Adrenal gland (tissue), 19 donors: ENCODE measurements at places on chromosomes 5 and 9. TPM values are rescaled to one million over a fixed set of nuclear protein-coding genes. Genes with fewer than 3 reads are reported as not detected.

GRCh38 chr5:76524868-76525267, 98.3 kb downstream of the F2RL2 start:
- H3K36me3 ChIP-seq: no peaks in the 10 kb centered on the region
- DNase-seq: no peak
- H3K27ac ChIP-seq: no peak overlapping the region
- no peak overlapping the region for H3K4me3 ChIP-seq
- H3K27me3 ChIP-seq: no peaks in the 10 kb centered on the region

DNA sequence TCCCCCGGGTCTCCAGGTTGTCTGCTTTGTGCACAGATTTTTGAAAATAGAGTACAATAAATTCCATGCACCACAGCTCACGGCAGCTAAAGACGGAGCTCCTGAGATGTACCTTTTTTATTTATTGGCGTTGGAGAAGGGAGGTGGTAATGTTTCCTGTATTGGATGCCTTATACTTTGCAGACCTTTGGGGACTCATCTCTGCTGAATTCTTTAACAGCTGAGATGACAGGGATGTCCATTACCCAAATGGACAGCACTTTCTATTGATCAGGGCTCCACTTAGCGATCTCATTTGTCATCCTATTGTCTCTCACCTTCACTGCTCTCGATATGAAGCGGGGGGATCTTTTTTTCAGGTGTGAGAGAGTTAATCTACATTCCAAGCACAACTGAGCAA, 137.8 kb downstream of the EFNA5 start:
- no peak overlapping the region for H3K27ac ChIP-seq
- no peaks in the 10 kb centered on the region for H3K4me1 ChIP-seq
- no peaks in the 10 kb centered on the region for H3K27me3 ChIP-seq
- DNase-seq: no peak

- no peak for DNase-seq
- no peak overlapping the region for H3K27ac ChIP-seq
- H3K4me1 ChIP-seq: peaks cover 28% of the 10 kb centered on the region
- H3K36me3 ChIP-seq: no peaks in the 10 kb centered on the region
- no peak overlapping the region for H3K4me3 ChIP-seq
These were observed 61.0 kb downstream of the DAP start for GRCh38 chr5:10699987-10700386.

DNA sequence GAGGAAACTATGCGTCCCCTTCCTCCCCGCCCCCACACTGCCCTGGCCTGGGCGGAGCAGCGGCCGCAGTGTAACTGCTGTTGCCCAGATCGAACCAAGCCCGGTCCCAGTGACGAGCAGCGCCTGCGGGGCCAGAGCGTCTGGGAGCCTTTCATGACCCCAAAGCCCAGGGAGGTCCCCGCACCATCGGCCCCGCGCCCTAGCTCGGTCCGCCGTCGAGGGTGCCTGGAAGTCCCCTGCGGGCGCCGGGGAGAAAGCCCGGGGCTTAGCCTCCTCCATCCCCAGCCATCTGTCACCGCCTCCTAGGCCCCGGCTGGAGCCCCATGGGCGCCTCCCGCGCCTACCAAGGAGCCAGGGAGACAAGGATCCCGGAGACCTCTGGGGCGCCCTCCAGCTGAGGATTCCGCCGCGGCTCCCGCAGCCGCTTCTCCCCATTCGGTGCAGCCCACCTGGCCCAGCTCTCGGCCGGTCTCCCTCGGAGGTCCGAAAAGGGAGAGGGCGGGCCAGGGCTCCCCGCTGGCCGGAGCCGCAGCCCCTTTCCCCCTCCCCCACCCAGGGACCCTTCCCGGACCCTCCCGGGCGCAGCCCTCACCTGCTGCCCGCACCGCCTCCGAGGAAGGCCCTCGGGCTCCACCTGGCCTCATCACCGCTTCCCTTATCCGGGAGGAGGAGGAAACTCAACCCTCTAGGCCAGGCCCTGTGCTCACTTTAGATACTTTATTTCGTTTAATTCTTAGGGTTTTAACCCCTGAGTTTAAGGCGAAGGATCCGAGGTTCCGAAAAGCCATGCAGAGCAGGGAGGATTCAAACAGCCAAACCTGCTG, 45.6 kb downstream of the APTX start:
- H3K36me3 ChIP-seq: no peaks in the 10 kb centered on the region
- no peaks in the 10 kb centered on the region for H3K27me3 ChIP-seq
- no peak overlapping the region for H3K27ac ChIP-seq
- no peak for DNase-seq
- no peaks in the 10 kb centered on the region for H3K4me1 ChIP-seq

- H3K4me1 ChIP-seq: no peaks in the 10 kb centered on the region
- H3K36me3 ChIP-seq: no peaks in the 10 kb centered on the region
- H3K27ac ChIP-seq: no peak overlapping the region
- no peaks in the 10 kb centered on the region for H3K27me3 ChIP-seq
- no peak overlapping the region for H3K4me3 ChIP-seq
- DNase-seq: no peak
These were observed 292.4 kb downstream of the TRIM32 start for GRCh38 chr9:116979456-116979855.

- H3K27me3 ChIP-seq: no peaks in the 10 kb centered on the region
- no peaks in the 10 kb centered on the region for H3K36me3 ChIP-seq
These were observed 26.4 kb upstream of the CXCL14 start for GRCh38 chr5:135605221-135605620.

DNA sequence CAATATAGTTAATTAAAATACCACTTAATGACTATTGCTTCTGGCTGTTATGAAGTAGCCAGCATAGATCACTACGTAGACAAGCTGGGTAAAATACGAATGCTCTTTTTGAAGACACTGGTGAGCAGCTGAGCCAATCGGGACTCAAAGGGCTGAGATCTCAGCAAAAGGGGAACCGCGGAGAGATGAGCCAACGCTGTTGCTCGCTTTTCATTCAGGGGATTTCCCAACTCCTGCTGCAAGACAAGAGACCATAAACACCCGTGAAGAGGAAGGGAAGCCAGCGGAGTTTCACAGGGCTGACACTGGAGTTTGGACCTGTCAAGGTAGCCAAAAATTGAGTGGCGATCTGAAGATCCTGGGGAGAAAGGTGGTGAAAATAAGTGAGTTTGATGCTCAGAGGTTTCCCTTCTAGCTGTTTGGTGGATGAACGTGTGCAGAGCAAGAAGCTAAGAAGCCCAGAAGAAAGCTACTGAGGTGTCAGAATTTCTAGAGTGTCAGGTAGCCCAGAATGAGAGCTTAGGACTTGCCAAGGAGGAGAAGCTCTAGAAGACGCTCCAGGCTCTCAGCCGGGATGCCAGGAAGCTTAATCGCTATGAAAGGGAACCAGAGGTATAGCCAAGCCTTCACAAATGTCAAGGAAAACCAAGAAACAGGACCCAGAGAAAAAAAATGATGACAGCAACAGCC, 79.6 kb upstream of the RNU6ATAC start:
- H3K27ac ChIP-seq: no peak overlapping the region
- H3K4me1 ChIP-seq: no peaks in the 10 kb centered on the region
- H3K27me3 ChIP-seq: no peaks in the 10 kb centered on the region
- no peaks in the 10 kb centered on the region for H3K36me3 ChIP-seq
- no peak for DNase-seq

GRCh38 chr5:79484731-79485130, 29.2 kb downstream of the HOMER1 start:
- no peak for DNase-seq
- H3K36me3 ChIP-seq: no peaks in the 10 kb centered on the region
- no peak overlapping the region for H3K27ac ChIP-seq

- no peak overlapping the region for H3K4me3 ChIP-seq
- H3K27me3 ChIP-seq: peaks cover 8% of the 10 kb centered on the region
- H3K36me3 ChIP-seq: no peaks in the 10 kb centered on the region
These were observed 78.2 kb upstream of the ARAP3 start for GRCh38 chr5:141760193-141760592.

DNA sequence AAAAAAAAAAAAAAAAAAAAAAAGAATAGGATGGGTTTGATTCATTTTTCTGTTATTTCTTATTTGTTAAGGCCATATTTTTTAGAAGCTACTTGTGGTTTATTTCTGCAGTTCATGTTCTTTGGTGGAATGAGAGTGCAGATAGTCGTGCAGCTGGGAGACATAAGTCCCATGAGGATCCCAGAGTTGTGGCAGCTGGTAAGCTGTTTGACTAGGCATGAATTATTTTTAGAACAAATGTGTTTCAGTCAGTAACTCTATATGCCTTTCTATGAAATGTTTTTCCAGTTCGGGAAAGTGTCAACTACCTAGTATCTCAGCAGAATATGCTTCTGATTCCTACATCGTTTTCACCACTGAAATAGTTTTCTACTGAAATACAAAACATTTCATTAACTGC, 5.0 kb upstream of the NIPSNAP3B start:
- DNase-seq: no peak
- H3K27me3 ChIP-seq: no peaks in the 10 kb centered on the region
- no peak overlapping the region for H3K4me3 ChIP-seq

DNA sequence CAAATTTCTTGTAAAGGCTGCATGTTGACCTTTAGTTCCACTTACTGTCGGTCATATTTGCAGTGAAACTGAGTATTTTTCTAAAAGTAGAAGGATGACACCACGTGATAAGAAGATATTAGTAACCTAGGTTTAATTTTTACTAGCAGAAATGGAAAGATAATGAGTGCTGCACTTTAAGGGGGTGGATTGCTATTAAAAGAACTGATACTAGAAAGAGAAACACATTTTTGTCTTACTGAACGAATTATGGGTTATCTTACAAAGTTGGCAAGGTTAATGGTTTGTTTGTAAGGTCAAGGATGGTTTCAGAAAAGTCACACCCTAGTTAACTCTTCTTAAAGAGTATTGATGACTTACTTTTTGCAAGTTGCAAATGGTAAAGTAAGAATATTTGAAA, 2.4 kb downstream of the MACIR start:
- no peaks in the 10 kb centered on the region for H3K27me3 ChIP-seq
- H3K4me1 ChIP-seq: peaks cover 5% of the 10 kb centered on the region
- H3K36me3 ChIP-seq: no peaks in the 10 kb centered on the region
- H3K4me3 ChIP-seq: no peak overlapping the region
- no peak overlapping the region for H3K27ac ChIP-seq

DNA sequence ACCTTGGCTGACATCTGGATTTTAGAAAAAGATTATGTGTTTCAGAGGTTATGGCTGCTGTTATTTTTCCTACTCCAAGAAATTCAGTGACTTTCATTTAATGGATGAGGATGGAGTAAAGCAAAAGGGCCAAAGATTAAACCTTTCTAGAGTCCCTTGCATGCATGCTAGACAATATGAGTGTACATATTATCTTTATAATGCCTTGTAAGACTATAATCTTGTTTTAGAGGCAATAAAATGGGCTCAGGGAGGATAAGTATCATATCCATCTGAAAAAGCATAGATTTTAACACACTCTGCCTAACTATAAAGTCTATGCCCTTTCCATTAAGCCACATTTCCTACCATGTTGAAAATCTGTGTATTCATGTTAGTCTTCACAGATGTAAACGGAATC, 199.8 kb downstream of the EDIL3 start:
- no peaks in the 10 kb centered on the region for H3K4me1 ChIP-seq
- H3K27ac ChIP-seq: no peak overlapping the region
- no peaks in the 10 kb centered on the region for H3K36me3 ChIP-seq
- no peak overlapping the region for H3K4me3 ChIP-seq
- H3K27me3 ChIP-seq: no peaks in the 10 kb centered on the region

DNA sequence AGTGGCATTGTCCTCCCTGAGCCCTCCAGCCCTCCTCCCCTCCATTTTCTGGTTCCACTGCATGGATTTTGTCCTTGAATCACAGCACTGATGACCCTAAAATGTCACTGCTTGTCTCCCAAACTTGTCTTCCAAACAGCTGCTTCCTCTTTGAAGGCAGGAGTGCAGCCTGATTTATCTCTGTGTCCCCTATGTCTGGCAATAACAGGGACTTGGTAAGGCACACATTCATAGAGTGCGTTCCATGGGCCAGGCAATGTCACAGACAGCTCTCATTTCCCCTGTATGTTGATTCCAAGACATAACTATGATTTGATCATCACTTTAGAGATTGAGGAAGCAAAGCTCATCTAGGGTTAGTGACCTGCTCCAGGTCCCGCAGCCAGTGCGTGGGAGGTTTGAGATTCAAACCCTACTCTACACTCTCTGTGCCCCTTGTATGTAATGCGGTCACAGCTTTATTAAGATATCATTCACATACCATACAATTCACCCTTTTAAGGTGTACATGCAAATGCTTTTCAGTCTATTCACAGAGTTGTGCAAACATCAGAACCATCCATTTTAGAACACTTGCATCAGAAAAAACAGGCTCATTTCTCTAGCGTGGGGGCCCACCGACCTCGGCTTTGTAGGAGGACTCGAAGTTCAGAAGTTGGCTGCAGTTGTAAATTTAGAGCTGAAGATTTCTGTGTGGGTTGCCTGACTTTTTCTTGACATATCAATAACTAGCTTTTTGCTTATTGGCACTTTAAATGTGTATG, 28.4 kb upstream of the BOD1 start:
- H3K4me1 ChIP-seq: no peaks in the 10 kb centered on the region
- H3K27me3 ChIP-seq: no peaks in the 10 kb centered on the region
- H3K36me3 ChIP-seq: no peaks in the 10 kb centered on the region

DNA sequence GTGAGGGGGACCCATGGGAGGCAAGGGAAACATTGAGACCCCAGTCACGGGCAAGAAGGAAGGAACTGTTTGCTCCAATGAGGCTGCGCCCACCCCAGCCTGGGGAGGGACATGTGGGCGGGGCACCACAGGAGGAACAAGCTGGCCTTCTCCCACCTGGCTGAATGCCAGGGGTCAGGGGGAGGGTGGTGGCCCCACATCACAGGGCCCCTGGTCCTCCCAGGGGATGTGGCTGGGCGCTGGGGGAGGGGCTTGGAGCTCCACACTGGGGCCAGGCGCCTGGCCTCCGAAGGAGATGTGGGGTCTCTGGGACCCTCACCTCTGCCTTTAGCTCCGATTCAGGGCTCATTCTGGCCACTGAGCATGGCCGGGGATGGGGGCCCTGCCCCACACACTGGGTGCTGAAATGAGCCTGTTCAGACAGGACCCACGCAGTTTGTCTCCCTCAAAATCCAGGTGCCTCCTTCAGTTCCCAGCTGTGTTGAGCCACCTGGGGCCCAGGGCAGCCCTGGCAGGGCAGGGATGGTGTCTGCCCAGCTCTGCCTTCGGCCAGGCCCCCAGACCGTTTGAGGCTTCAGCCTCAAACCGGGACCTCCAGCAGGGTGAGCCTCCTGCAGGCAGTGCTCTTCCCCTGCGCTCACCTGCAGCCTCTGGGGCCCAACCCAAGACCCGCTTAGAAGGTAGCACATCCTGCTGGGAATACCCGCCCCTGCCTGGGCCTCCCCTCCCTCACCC, 33.2 kb upstream of the NOTCH1 start:
- no peak overlapping the region for H3K27ac ChIP-seq
- DNase-seq: no peak
- H3K4me3 ChIP-seq: no peak overlapping the region
- no peaks in the 10 kb centered on the region for H3K36me3 ChIP-seq
- H3K4me1 ChIP-seq: no peaks in the 10 kb centered on the region
- no peaks in the 10 kb centered on the region for H3K27me3 ChIP-seq

GRCh38 chr5:68015381-68016302, 199.9 kb upstream of the PIK3R1 start:
- no peak for DNase-seq
- no peaks in the 10 kb centered on the region for H3K27me3 ChIP-seq
- no peak overlapping the region for H3K4me3 ChIP-seq
- no peaks in the 10 kb centered on the region for H3K36me3 ChIP-seq
- no peak overlapping the region for H3K27ac ChIP-seq

Gene TNC
- 43.2 TPM for total RNA-seq

Gene QRFP
- not detected for total RNA-seq

Gene CYSRT1
- total RNA-seq: 0.68 TPM

Gene ACSL6
- total RNA-seq: 7.8 TPM
